ENCODE measurements at places on chromosomes 13 and 19.
A peak's percentile ranks its signal among the peaks of the same experiment; 100 is the strongest.

DNA sequence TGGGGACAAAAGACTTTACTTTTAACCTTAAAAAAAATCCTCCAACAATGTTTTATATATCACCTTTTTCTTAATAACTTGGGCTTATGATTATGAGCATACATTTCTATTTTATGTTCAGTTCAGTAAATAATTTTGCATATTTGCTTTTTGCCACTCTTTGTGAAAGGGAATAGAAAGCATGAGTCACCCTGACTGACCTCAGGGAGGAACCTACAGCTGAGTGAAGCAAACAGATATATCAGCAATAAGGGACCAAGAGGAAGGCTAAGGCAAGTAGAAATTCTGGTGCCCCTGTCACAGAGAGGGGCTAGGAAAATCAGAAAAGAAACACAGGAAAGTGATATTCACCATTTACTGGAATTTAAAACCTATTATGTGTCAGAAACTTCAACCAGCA is 37.2 kb upstream of the SOHLH2 start:
- no peak for DNase-seq

GRCh38 chr13:44074611-44075010 is 194.9 kb downstream of the LACC1 start:
- no peak for DNase-seq

DNA sequence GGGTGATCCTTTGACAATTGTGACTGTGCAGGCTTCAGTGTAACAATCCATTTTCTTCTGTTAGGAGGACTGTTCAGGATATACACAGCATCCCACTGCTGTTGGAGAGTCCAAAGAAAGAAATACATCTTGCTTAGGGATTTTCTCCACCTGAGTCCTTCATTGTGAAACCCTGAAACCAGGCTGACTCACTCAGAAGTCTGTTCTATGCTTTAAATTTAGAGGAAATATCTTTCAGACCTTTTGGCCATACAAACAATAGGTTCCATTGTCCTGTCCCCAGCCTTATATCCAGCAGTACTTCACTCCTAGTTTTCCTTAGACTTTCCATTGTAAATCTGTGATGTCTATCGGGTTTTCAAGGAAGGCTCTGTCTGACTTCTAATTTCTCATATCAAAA is 379.1 kb downstream of the SUCLA2 start:
- no peak for DNase-seq

GRCh38 chr19:1006711-1007398 is 6.6 kb downstream of the GRIN3B start:
- no peak for DNase-seq

DNA sequence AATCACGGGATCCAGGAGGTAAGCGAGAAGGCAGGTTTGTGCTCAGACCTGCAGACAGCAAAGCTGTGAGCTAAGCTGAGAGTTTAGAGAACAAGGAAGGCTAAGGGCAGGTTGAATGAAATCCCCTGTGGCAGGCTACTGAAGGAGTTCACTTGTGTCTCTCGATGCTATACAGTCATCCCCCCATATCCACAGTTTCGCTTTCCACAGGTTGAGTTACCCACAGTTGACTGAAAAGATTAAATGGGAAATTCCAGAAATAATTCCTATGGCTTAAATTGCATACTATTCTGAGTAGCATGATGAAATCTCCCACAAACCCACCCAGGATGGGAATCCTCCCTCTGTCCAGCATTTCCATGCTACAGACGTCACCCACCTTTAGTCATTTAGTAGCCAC is 49.6 kb downstream of the ABCC4 start:
- DNase-seq = no peak

GRCh38 chr19:12944104-12944674 is 1.5 kb upstream of the RAD23A start:
- no peak for DNase-seq

DNA sequence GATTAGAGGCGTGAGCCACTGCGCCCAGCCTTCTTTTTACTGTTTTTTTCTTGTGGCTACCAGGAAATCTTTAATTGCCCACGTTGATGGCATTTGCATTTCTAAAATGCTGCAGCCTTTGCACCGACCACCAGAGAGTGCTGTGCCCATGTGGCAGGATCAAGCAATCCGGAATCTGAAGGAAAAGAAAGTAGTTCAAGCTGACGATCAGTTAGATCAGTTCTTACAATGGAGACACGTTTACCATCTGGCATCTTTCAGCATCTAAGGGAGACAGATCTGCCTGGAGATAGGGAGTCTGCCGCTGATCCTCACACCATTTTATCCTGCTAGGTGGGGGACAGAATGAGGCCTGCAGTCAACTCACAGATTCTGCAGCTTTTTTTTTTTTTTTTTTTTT is 19.9 kb downstream of the TINCR start:
- DNase-seq = no peak

GRCh38 chr13:52405767-52406494 is at the start of gene THSD1:
TSS of gene THSD1 (minus strand) at chr13:52406172. CDS start at chr13:52402600, 3,572 bp downstream.
- peak; percentile 4 for DNase-seq

- no peak for DNase-seq
Measured at GRCh38 chr19:54674021-54674617, 11.3 kb downstream of the LILRB4 start.

GRCh38 chr13:90401150-90401549 is 946.3 kb upstream of the MIR17HG start:
- DNase-seq = no peak

DNA sequence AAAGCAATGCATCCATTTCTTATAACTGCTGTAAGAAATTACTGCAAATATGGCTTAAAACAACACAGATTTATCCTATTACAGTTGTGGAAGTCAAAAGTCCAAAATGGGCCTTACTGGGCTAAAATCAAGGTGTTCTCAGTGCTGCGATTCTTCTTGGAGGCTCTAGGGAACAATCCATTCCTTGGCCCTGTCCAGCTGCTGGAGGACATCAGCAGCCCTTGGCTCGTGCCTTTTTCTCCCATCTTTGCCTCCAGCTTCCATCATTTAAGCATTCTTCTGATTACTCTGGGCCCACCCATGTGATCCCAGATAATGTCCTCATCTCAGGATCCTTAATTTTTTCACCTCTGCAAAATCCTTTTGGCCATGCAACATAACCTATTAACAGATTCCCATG is 607.1 kb downstream of the DCT start:
- no peak for DNase-seq

GRCh38 chr19:7769171-7769570 is 6.1 kb downstream of the CLEC4M start:
- DNase-seq = no peak

- DNase-seq = no peak
Measured at GRCh38 chr19:3282155-3282554, 57.7 kb downstream of the CELF5 start.
